ENCODE measurements at places on chromosomes 5 and 9.

DNA sequence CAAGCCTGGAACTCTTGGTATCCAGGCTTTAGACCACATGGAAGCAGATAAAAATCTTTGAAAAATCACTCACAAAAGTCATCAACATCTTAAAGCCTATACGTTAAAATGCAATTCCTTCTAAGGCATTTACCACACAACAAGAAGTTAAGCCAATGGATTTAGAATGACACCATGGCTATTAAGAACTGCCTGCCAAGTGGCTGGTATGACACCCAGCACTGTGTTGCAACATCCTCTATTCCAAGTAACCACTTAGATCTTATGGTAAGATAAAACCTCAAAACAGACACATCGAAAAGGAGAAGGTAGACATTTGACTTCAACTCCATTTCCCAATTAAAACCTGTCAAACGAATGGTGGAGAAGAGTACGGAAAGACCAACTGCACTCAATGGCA lies 344.2 kb upstream of the SLC30A5 start:
- no peak for DNase-seq

GRCh38 chr9:23492126-23493002 lies 333.7 kb downstream of the ELAVL2 start:
- DNase-seq, result peak; percentile 40

- DNase-seq, result no peak
These were observed 42.1 kb downstream of the CMYA5 start for GRCh38 chr5:79731775-79732174.

DNA sequence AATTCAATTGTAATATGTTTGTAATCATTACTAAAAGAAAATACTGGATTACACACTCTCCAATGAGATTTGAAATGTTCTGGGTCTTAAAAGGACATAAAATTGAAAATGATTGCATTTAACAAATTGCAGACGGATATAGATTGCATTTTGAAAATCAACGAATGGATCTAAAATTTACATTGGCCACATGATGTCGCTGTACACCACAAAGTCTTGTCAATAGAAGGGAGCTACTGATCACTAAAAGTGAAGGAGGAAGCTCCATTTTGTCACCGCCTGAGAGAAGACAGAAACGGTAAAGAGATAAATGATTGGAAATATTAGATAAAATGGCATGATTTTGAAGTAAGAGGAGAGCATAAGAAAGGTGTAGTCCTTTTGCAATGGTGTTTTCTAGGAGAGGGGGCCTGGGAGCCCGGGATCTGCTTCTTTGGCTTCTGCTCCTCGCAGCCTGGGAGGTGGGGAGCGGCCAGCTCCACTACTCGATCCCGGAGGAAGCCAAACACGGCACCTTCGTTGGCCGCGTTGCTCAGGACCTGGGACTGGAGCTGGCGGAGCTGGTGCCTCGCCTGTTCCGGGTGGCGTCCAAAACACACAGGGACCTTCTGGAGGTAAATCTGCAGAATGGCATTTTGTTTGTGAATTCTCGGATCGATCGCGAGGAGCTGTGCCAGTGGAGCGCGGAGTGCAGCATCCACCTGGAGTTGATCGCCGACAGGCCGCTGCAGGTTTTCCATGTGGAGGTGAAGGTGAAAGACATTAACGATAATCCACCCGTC lies at the start of gene PCDHA1:
PCDHA1 (plus strand) TSS at position 236 of the 782 bp plus-strand sequence.
- DNase-seq, result no peak
